Activated CD4-positive, CD25-positive, alpha-beta regulatory T cell treated with anti-CD3 and anti-CD28 coated beads, Interleukin-2, amount 50 U/mL, for 24 hours (primary cell): ENCODE measurements at places on chromosomes 6 and 20.

DNA sequence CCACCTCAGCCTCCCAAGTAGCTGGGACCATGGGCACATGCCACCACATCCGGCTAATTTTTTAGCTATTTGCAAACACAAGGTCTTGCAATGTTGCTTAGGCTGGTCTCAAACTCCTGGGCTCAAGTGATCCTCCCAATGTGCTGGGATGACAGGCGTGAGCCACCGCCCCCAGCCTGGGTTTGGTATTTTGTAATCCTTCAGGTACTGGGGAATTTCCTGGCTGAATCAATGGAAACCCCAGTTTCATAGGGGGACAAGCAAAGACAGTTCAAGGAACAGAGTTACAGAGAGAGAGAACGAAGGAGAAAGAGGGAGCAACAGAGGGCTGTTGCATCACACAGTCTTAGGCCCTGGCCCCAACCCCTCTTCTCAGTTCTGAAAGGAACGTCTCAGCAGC lies 35.7 kb downstream of the RAB44 start:
- no peak for ATAC-seq

DNA sequence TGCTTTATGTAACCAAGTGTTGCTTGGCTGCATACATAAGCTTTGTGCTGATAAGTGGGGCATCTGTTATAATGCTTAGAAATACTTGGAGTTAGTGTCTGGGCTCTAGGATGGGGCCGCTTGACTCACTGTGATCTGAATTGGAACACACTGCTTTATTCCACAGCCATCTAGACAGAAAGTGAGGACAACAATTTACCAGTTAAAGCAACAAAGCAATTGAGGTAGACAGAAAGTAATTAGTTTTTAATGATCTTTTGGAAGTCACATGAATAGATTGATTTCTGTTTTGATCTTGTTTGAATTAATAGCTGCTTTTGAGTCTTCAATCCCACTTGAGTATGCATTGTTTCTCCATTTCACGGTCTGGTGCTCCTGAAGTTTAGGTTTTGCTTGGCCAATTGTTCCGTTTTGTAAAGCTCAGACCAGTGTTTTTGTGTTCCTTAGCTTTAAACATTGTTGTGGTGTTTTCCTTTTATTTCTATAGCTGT lies 157.5 kb downstream of the TRMT11 start:
- ATAC-seq: no peak

- no peak for ATAC-seq
These were observed 209.3 kb downstream of the GMDS start for GRCh38 chr6:2035826-2036709.

GRCh38 chr6:42007286-42008137 lies 42.8 kb upstream of the TAF8 start:
- peak; percentile 63 for ATAC-seq

GRCh38 chr20:18689557-18689956 lies 101.7 kb downstream of the DTD1 start:
- ATAC-seq: no peak

- no peak for ATAC-seq
These were observed 868 bp downstream of the NCOA3 start for GRCh38 chr20:47502271-47503239.

- no peak for ATAC-seq
These were observed 433.2 kb upstream of the SPTLC3 start for GRCh38 chr20:12575352-12576095.

GRCh38 chr20:50968289-50968688 lies 9.7 kb downstream of the MOCS3 start:
- no peak for ATAC-seq

GRCh38 chr20:63750807-63751470 lies 11.4 kb downstream of the SLC2A4RG start:
- ATAC-seq: peak; percentile 77
